ENCODE measurements at places on chromosomes 6 and 20. TPM values are rescaled to one million over a fixed set of nuclear protein-coding genes. Genes with fewer than 3 reads are reported as not detected.

FOXA2 gene
- 1.0 TPM for polyA plus RNA-seq

VSTM2L gene
- polyA plus RNA-seq = 4.4 TPM

XRN2 gene
- 57.0 TPM for polyA plus RNA-seq

DNA sequence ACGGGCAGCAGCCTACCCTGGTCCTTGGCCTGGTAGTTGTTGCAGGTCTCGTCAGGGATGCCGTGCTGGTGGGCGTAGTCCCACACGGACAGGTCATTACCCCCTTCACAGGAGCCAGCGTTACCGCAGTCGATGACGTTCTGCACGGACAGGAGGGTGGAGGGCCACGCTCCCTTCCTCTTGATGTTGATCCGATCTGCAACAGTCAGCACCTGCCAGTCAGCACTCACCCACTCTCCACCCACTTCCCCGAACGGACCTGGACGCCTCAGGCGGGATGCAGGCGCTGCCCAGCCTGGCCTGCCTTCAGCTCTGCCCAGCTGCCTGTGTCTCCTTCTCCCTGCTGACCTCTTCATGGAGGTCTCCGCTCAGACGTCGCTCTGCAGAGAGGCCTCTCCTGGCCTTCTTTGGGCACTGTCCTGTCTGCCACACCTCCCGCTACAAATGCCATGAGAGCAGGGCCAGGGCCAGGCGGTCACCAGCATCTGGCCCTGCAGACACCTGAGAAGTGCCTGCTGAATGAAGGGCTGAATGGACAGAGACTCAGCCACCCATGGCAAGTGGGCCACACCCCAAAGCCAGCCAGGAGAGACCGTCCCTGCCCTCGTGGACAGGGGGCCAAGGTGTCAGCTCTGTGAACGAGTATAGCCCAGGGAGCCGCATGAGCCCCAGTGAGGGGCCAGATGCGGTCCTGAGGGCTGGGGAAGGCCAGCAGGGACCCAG, 5.4 kb downstream of the CTSZ start:
- no peak for DNase-seq

DNA sequence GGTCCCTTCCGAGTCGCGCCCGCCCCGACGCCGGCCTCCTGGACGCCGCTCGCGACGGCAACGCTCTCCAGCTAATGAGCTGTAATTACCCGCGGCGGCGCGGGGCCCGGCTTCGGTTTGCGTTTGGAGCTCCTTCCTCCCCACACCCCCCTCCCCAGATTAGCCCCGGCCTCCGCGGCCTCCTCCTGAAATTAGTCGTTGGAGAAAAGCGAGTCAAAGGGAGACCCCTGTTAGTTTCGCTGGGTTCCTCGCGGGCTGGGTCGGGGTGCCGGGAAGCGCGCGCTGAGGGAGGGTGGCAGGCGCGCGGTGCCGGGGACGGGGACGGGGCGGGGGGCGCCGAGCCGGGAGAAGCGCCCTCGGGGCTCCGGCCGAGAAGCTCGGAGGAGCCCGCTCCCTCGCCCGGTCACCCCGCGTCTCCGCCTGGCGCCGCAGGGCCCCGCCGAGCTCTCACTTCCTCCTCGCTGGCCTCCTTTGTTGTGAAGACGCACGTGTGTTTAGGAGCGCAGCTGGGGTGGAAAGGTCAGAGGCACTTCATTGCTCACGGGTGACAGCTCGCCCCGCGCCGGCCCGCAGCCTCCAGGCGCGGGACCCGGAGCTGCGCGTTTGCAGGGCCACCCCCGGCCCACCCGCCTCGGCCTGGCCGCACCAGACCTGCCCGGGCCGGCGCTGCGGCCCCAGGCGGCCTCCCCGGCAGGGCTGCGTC, 4.9 kb downstream of the FOXC1 start:
- no peak for DNase-seq

DNA sequence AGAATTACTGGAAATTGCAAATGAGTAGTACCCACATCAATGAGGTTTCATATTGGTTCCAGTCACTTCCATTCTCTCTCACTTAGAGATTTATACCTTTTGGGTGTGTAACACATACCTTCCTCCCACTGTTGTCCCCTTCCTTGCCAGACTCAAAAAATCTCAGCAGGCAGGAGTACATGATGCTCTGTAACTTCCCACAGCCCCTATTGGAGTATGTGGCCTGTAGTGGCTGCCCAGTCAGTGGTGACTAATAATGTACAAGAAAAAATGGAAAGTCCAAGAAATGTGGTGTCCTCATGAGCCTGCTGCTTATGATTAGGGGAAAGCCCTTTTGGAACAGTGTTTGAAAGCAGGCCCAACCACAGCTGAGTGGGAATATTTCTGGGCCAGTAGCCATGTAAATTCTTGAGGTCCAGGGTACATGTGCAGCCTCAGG, 312.0 kb downstream of the ZFAND3 start:
- peak; percentile 97 for DNase-seq

DNA sequence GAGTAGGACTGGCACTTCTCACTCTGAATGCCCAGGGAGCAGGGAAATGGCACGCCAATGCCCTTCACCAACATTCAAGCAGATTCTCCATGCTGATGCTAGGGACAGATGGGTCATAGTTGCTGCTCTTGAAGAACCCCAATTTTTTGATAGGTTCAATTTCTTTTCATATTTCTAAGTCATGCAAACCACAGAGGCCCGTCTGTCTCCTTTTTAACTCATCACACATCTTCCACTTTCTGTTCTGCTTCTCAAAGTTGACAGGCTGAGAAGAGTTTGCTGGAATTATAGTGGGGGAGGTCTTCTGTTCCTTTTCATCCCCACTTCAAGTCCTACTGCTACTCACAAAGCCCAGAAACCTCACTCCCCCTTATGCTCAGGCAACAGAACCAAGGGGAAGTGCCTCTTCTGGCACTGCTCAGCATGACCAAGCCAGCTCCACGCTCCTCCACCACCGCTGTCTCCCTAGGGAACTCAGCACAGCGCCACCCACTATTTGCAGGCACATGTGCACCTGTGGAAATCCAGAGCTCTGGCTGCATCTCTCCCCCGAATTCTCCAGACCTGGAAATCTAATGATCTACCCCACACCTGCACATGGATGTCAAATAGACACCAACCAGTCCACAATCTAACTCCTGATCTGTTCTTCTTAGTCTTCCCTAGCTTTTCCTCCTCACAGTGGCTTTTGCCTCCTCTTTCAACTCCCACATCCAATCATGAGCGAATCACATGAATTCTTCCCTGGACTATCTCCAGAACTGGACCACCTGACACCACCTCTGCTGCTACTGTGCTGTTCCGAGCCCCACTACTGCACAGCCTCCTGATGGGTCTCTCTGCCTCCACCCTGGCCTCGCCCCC, 10.7 kb downstream of the ZBTB24 start:
- DNase-seq = no peak

DEFB132 gene
- polyA plus RNA-seq = not detected

All from mammary epithelial cell (primary cell).